ENCODE measurements at places on chromosomes 2 and 18.

- DNase-seq = peak; percentile 41
These were observed 162.1 kb downstream of the ZEB2 start for GRCh38 chr2:144357623-144358373.

DNA sequence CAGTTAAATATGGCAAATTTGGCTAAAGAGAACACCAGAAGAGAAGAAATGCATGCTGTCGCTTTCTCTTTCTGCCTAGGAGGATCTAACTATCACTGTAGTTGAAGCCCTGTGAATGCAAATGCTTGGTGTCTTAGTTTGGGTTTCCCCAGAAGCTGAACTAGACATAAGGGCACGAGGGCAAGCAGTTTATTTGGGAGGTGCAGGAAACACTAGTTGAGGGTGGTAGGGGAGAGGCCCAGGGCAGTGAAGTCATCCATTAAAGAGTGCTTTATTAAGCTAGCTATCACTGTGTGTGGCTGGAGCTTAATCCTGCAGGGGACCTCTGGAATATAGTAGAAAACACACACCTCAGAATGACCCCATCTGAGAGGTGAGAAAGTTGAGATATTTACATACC is 639.8 kb upstream of the ZEB2 start:
- no peak for DNase-seq

- DNase-seq = no peak
These were observed 94.6 kb downstream of the CD8B2 start for GRCh38 chr2:106581755-106582147.

DNA sequence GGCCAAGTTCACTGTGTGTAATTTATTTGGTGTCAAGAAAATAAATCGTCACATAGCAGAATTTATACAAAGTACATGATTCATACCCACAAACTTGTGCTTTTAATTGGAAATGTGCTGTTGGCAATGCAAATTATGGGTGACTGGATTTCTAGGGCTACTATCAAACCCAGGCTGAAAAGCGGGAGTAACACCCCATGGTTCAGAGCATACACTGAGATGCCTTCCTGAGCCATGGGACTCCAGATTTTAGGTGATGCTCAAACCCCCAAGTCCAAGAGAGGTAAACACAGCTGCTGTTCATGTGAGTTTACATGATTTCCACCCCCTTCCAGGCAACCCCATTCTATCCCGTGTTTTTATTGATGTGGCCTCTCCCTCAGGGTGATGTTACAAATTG is 565.9 kb upstream of the ID2 start:
- no peak for DNase-seq

DNA sequence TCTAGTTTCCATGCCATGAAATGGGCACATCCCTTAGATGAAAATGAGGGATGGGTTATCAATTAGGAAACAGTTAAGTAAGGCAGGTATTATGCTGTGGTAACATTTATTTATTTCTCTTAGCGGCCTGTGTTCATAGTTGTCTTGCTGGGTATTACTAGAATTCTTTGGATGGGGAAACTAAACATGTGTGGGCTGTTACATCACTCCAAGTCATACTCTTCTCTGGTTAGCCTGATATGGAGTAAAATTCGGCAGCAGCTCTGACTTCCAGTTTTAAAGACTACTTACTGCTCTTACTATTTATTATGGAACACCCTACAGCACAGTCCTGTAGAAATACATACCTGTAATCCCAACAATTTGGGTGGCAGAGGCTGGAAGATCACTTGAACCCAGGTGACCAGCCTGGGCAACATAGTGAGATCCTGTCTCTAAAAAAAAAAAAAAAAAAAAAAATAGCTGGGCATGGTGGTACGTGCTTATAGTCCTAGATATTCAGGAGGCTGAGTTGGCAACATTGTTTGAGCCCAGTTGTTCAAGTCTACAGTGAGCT is 33.1 kb upstream of the RASGRP3 start:
- DNase-seq = no peak

- no peak for DNase-seq
These were observed 537.2 kb upstream of the DCC start for GRCh38 chr18:51802569-51803428.

GRCh38 chr2:154710078-154710477 is 11.6 kb downstream of the KCNJ3 start:
- DNase-seq = no peak

DNA sequence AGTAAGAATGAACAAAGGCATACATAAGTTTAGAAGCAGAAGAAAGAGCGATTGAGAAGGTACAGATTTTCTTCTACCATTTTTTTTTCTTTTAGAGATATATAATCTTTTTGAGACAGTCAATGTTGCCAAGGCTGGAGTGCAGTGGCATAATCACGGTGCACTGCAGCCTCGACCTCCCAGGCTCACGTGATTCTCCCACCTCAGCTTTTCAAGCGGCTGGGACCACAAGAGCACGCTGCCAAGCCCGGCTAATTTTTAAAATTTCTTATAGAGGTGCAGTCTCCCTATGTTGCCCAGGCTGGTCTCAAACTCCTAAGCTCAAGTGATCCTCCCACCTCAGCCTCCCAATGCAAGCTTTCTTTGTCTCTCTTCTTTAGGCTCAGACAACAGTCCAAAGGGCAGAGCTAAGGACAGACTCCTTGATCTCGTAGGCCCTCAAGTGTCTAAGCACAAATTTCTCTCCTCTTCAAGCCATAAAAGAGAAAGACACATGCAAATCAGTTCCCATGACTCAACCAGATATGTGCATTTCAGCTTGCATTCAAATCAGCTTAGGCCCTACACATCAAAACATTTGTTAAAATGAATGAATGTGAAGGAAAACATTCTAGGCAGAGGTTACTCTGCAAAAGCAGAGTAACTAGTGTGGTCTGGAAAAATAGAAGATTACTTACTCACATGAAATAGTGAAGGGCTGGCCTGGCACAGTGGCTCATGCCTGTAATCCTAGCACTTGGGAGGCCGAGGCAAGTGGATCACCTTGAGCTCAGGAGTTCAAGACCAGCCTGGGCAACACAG is 18.0 kb downstream of the ITSN2 start:
- DNase-seq = no peak

- DNase-seq = no peak
These were observed 13.8 kb downstream of the GRHL1 start for GRCh38 chr2:9965119-9965822.

GRCh38 chr2:161307676-161308075 is 549 bp upstream of the PSMD14 start:
- no peak for DNase-seq

- DNase-seq = no peak
These were observed 37.6 kb downstream of the CCBE1 start for GRCh38 chr18:59659508-59660170.

All from adrenal gland (tissue), 19 donors.